ENCODE measurements at places on chromosomes 2 and 18. TPM values are rescaled to one million over a fixed set of nuclear protein-coding genes. Genes with fewer than 3 reads are reported as not detected.
A peak's percentile ranks its signal among the peaks of the same experiment; 100 is the strongest.

DNA sequence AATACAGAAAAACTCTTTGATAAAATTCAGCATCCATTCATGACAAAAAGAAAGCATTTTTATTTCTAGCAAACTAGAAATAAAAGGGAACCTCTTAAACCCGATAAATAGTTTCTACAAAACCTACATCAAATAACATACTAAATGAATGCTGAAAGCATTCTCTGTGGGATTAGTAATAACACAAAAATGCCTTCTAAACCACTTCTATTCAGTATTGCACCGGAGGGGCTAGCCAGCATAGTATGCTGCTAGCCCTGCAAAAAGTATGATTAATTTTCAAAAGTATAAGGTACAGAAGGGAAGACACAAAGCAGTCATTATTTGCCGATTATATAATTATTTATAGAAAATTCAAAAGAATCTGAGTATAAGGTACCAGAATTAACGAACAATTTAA lies 145.2 kb downstream of the DTNB start:
- peak; percentile 81 for DNase-seq

- no peak for DNase-seq
Measured at GRCh38 chr2:86234563-86235131, 35.4 kb downstream of the MRPL35 start.

CNTNAP5 gene
- not detected for total RNA-seq

MYL1 gene
- not detected for total RNA-seq

DNA sequence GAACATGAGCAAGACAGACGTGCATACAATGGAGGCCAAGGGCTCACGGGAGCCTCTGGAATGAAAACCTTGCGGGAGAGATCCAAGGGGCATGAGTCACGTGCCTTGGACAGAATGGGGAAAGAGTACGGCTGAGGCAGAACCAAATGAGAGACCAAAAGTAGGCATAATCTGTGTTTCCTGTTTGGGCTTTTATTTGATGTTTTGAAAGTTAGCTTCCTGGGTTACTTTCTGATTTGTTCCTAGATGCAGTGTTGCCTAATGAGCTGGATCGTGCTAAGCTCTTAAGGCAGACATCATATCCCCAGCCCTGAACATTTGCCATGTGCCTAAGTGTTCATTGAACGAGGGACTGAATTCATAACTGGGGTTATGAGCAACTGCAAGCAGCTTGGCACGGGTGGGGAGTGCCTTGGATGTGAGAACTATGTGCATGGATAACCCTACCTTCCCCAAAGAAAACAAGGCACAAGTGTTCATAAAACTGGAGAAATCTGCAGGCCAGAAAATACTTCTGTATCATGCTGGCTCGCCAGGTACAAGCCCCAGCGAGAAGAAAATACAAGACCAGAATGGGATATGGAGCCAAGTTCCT lies 60.3 kb upstream of the RPL31 start:
- peak; percentile 40 for DNase-seq

GRCh38 chr2:207258263-207258991 lies 92.7 kb upstream of the KLF7 start:
- peak; percentile 100 for DNase-seq

DNA sequence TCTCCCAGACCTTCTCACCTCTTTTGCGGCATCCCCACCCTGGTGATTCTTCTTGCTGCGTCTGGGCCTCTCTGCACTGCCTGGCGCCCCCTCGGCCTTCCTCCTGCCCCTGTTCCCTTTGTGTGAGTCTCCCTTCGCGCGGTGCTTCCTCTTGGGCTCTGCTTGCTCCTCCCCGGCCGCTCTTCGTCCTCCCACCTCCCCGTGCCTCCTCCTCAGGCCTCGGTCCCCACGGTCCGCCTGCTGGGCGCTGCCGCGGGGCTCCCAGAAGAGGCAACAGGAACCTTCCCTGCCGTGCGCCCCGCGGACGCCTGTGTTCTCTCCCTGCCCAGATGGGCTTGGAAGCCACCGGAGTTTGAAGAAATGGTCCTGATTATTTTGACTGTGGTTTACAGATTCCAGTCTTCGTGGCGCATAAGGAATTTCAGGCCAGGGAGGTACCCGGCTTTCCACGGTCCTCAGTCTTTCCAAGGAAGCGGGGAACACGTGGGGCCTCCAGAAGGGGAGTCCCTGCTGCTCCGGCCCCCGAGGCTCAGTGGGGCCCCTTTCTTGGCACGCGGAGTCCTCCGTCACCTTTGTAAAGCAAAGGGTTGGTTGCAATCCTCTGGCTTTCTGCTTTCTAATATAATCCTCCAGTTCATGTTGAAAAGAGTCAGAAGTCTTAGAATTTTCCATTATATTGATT lies 13.1 kb downstream of the RNU2-63P start:
- no peak for DNase-seq

MOCOS gene
- 3.2 TPM for total RNA-seq

GRCh38 chr2:237512774-237513466 lies 25.9 kb downstream of the MLPH start:
- peak; percentile 72 for DNase-seq

ACOXL gene
- not detected for total RNA-seq

GRCh38 chr2:173119069-173119807 lies 43.6 kb downstream of the MAP3K20 start:
- no peak for DNase-seq

FOXI3 gene
- total RNA-seq, result not detected

ADAM23 gene
- not detected for total RNA-seq

DNA sequence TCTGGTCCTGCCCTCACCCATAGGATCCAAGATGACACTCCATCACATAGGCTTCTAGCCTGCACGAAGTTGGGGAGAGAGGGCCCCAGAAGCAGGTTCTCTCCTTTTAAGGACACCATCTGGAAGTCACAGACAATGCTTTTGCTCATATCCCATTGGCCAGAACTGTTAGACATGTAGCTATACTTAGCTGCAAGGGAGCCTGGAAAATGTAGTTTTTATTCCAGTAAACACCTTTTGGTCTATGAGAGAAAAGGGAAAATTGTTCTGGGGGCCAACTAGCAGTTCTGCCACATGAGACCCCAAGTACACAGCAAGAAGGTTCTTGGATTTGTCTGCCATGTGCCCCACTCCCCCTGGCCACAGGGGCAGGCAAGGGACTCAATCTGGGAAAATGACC lies 206.1 kb downstream of the ZFP36L2 start:
- DNase-seq, result no peak

GRCh38 chr2:222440673-222441422 lies 16.5 kb downstream of the SGPP2 start:
- DNase-seq, result peak; percentile 83

GRCh38 chr18:76866666-76867065 lies 44.3 kb downstream of the ZNF236 start:
- no peak for DNase-seq

MC4R gene
- total RNA-seq, result not detected

DNA sequence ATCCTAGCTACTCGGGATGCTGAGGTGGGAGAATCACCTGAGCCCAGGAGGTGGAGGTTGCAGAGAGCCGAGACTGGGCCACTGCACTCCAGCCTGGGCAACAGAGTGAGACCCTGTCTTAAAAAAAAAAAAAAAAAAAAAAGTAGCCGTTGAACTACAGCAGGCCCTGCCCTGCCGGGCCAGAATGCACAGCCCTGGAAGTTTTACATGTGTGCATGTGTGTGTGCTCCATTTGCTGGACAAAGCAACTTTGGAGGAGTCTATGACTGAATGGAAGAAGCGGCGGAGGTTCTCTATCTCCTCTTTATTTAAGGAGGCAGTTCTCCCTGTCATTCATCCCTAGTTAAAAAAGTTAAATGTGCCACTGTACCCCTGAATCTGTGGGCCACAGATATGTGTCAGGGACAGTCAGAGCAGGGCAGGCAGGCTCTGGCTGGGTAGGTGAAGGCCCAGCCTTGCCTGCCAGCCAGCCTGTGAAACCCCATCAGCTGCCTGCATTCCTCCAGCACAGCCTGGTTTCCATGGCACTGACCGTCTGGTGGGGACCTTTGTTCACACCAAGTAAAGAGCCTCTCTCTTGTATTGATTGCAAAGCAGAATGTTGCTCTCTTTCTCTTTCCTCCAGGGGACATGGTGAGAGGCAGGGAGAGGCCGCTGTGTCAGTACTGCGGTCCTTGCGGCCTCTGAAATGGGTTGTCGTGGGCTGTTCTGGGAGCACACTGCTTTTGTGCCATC lies 10.9 kb downstream of the LIPG start:
- no peak for DNase-seq

ANKRD30BL gene
- not detected for total RNA-seq

- no peak for DNase-seq
Measured at GRCh38 chr2:235561450-235561849, 67.6 kb downstream of the AGAP1 start.

DNA sequence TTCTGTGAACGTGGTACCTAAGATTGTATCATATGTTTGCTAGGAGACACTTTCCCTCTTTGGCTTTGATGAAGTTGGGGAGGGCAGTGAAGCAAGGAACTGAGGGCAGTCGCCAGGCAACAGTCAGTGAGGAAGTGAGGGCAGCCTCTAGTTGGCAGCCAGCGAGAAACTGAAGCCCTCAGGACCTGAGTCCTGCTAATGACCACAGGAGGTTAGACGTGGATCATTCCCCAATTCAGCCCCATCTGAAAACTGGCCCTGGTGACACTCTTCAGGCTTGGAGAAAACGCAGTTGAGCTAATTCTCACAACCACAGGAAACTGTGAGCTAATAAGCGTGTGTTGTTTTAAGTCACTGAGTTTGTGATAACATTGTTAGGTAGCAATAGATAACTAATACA lies 84.5 kb upstream of the REG3G start:
- no peak for DNase-seq

NT5C1B gene
- not detected for total RNA-seq

DNA sequence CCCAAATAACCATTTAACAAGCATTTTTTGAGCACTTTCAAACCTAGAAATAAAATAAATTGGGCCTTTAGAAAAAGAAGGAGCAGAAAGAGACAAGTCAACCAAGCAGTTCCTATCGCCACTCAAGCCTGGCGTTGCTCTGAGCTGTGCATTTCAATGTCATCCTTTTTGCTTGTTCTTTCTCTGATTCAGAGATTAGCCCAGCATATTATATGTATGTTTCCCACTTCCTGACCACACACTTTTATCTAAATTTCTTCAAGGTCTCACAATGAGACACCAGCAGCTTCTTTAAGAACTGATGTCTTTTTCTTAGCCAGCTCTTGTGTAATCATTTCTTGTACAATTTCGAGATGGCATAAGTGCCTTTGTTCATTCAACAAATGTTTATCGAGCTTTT lies 344.5 kb upstream of the ID2 start:
- DNase-seq, result no peak

DNA sequence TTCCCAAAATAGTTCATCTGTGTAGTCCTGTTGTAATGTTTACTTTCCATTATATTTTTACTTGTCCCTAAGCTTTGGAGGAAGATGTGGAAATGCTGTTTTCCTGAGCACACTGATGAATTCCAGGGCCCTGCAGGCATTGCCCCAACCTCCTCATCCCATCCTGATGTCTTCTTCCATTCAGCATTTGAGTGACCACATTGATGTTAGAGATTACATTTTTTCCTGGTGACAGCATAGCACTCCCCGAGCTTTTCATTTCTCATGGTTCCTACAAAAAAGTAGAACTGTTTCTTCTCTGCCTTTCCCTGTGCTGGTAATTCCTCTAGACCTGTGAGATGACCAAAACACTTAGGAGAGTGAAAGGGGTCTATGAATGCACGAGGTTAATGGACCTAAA lies 4.8 kb downstream of the IL36A start:
- peak; percentile 78 for DNase-seq

- no peak for DNase-seq
Measured at GRCh38 chr2:1350111-1350510, 63.2 kb upstream of the TPO start.

DLGAP1 gene
- total RNA-seq, result not detected
